ENCODE measurements at places on chromosomes 12 and 14.

DNA sequence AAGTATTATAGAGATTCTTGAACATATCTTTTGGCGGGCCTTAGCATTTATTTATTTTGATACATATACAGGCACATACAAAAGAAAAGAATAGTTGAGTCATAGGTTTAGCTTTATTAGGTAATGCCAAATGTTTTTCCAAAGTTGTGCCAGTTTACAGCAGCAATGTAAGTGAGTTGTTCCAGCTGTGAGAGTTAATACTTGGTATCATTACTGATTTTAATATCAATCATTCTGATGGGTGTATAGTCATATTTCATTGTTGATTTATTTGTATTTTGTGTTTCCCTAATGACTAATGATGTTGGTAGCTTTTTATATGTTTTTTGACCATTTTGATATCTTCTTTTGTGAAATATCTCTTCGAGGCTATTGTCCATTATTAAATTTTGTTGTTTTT, 122.4 kb downstream of the MIPOL1 start:
- no peaks in the 10 kb centered on the region for H3K36me3 ChIP-seq
- no peaks in the 10 kb centered on the region for H3K4me1 ChIP-seq
- no peak overlapping the region for H3K27ac ChIP-seq
- no peaks in the 10 kb centered on the region for H3K27me3 ChIP-seq
- DNase-seq: no peak

DNA sequence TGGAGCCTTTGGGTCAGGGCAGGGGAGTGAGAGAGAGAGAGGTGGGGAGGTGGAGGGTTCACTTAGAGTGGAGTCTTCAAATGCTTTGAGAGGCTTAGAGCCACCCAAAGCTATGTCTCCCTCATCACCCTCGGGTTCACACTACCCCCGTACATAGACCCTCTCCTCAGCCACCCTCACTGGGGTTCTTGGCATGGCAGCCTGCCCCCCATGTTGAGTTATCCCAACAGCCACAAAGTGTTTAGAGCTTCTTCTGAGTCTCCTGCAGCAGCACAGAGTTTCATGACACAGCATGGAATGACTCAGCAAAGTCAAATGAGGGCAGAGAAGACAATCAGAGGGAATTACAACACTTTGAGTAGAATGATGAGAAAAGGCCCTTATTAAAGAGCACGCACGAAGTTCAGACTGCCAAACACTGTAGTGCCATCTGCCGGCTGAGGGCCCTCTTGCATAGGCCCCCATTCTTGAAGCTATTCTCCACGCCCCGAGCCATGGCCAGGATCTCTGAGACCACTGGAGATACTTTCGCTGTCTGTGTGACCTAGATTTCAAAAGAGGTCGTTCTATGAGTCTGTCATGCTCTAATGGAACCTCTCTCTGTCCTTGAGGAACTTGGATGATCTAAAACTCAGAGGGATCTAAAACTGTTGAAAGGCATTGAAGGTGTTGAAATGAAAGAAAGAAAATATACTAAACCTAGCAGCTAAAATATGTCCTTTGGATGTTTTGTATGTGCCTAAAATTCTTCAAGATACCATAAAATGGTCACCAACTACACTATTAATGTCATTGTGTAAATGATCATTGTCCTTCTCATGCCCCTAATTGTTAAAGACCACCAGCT, 221.9 kb downstream of the PELI2 start:
- peak; percentile 12 for DNase-seq
- no peaks in the 10 kb centered on the region for H3K27me3 ChIP-seq
- no peak overlapping the region for H3K27ac ChIP-seq

DNA sequence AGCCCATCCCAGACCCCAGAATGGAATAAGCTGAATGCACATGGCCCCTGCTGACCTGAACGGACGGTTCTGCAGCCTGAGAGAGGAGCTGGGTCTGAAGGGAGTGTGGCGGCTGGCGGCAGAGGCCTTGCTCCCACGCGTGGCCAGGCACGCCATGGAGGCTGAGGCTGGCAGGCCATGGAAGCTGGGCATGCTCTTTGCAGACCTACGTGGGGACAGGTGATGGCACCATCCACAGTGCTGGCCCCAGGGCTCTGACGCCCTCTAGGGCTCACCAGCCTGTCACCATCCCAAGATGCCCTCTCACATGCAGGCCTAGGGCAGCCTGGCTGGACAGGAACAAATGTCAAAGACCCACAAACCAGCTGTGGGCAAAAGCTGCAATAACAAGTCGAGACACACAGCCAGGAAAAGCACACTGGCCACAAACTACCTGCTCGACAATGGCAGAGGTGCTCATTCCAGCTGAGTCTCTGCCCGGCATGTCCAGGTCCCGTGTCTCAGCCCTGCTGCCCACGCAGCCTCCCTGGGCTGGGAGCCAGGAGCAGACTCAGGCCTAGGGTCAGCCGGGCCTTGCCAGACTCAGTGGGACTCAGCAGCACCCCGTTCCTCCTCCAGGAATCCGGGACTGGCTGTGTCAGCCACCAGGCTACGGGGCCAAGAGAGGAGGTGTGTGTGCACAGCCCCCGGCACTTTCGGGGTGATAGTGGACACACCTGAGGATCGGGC, 19.7 kb downstream of the BTBD6 start:
- DNase-seq: no peak
- H3K36me3 ChIP-seq: no peaks in the 10 kb centered on the region
- H3K27me3 ChIP-seq: no peaks in the 10 kb centered on the region
- no peaks in the 10 kb centered on the region for H3K4me1 ChIP-seq
- no peak overlapping the region for H3K27ac ChIP-seq
- H3K4me3 ChIP-seq: no peak overlapping the region

DNA sequence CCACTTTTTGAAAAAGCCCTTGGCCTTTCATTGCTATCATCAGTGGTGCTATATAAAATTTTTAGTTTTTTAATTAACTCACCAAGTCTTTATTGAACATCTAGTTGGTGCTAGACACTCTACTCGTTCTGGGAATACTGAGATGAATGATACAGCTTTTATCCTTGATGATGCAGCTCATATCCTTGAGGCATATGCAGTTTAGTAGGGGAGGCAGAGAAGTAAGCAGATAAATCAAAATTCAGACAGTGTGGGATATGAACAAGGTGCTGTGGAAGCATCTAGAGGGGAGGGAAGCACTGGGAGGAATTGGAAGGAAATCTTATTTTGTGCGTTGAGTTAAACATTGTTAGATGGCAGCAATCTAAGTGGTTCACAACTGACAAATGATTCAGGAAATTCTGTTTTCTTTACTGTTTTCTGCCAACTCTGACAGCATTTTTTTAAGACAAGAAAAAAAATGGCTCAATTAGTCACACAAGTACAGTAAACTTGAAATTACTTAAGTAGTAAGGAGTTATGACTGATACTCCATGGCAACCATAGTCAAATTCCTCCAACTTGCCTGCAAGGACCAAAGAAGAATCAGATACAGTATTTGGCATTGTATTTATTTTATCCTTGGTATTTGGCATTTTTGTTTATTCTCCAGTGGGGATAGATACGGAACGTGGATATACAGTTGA, 119.2 kb downstream of the TMTC2 start:
- no peak overlapping the region for H3K27ac ChIP-seq
- no peaks in the 10 kb centered on the region for H3K4me1 ChIP-seq
- no peaks in the 10 kb centered on the region for H3K27me3 ChIP-seq
- no peak overlapping the region for H3K4me3 ChIP-seq
- DNase-seq: no peak

- H3K4me1 ChIP-seq: peaks cover 9% of the 10 kb centered on the region
- no peak overlapping the region for H3K4me3 ChIP-seq
- no peak overlapping the region for H3K27ac ChIP-seq
- H3K27me3 ChIP-seq: no peaks in the 10 kb centered on the region
- no peaks in the 10 kb centered on the region for H3K36me3 ChIP-seq
- no peak for DNase-seq
Measured at GRCh38 chr12:31785318-31785717, 56.5 kb upstream of the AMN1 start.

DNA sequence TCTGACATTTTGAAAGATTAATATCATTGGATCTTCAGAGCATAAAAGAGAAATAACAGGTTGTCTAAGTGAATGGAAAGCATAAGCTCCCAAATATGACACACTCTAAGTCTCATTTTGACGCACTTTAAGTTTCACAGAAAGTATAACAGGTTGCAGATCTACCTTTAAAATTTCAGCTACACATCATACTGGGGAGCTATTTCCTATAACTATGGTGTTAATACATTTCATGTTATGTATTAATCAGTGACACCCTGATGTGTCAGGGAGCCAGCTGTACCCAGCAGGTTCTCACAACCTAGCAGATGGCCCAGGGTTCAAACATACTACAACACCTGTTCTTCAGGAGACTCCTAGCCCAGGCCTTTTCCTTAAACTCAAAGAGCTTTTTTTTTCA, 31.1 kb upstream of the TMX1 start:
- no peak overlapping the region for H3K4me3 ChIP-seq
- H3K36me3 ChIP-seq: no peaks in the 10 kb centered on the region
- no peaks in the 10 kb centered on the region for H3K4me1 ChIP-seq
- no peak for DNase-seq
- no peak overlapping the region for H3K27ac ChIP-seq

- peaks cover 53% of the 10 kb centered on the region for H3K4me1 ChIP-seq
- no peaks in the 10 kb centered on the region for H3K36me3 ChIP-seq
- no peak for DNase-seq
- no peaks in the 10 kb centered on the region for H3K27me3 ChIP-seq
Measured at GRCh38 chr14:64762044-64763034, 58.1 kb downstream of the PLEKHG3 start.

DNA sequence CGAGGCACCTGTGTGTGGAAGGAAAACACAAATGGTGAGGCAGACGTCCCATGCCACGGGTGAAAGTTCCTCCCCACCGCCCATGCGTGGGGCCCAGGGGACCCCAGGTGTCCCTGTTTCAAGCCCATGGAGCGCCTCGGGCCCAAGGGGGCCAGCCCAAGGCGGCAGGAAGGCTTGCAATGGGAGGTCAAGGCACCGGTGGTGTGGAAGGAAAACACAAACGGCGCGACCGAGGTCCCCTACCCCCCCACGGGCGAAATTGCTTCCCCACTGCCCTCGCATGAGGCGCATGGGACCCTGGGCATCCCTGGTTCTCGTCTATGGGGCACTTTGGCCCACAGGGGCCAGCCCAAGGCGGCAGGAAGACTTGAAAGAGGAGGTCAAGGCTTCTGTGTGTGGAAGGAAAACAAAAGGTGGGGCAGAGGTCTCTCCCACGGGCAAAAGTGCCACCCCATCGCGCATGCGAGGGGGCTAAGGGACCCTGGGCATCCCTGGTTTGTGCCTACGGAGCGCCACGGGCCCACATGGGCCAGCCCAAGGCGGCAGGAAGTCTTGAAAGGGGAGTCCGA, 379.4 kb downstream of the ALG10 start:
- H3K4me1 ChIP-seq: no peaks in the 10 kb centered on the region
- no peak for DNase-seq
- no peak overlapping the region for H3K4me3 ChIP-seq
- H3K36me3 ChIP-seq: no peaks in the 10 kb centered on the region

DNA sequence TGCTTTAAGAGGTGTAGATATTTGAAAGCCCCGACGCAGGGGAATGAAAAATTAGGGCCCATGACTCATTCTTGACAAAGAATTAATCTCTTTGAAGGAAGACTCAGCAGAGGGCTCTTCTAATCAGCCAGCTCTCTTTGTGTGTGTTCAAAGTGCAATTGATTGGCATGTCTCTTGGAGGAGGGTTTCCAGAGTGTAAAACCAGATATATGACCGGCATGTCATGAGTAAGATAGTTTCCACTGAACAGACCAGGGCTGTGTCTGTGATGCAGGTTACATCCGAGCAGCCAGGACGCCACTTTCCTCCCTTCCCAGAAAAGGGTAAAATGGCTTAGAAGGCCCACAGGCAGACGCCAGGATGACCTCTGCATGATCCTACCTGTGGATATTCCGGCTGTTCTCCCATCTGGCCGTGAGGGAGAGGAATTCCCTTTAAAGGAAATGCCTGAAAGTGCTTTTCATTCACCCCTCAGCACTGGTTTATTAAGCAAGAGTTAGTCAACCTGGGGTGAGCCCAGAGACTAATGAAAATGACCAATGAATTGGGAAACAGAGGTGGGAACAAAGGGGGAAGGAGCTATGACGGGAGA, 7.2 kb upstream of the KRT75 start:
- H3K27ac ChIP-seq: no peak overlapping the region
- H3K4me1 ChIP-seq: no peaks in the 10 kb centered on the region
- H3K36me3 ChIP-seq: no peaks in the 10 kb centered on the region

DNA sequence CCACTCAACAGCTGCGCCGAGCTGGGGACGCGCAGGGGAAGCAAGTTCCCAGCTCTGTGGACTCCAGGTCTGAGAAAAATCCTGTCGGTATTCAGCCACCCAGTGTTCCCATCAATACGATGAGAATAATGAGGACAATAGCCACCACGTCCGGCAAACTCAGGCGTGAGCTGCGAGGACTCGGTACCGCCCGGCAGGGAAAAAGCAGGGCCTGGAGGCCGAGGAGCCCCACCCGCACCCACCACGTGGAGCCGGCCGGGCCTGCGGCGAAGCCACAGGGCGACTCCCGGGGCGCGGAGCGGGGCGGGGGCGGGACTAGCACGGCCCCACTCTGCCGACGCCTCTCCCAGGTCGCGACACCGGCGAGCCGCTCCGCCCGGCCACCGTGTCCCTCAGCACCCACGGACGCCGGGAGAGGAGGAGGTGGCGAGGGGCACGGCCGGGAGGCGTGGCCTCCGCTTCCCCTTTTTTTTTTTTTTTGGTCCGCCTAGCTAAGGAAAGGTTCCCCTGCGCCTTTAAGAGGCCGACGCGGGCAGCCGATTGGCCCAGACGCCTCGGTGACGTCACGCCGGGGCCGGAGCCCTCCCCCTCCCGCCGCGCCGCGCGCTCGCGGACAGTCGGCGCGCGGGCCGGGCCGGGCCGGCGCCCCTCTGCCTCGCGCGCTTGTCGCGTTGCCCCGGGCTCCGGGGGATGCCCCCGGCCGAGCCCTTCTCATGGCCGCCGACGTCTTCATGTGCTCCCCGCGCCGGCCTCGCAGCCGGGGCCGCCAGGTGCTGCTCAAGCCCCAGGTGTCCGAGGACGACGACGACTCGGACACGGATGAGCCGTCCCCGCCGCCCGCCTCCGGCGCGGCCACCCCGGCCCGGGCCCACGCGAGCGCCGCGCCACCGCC, at the start of gene MLXIP:
MLXIP (plus strand) TSS at position 616 of the 892 bp plus-strand sequence; CDS start at position 714, 98 bp downstream.
- H3K4me1 ChIP-seq: peaks cover 38% of the 10 kb centered on the region
- no peaks in the 10 kb centered on the region for H3K27me3 ChIP-seq
- no peaks in the 10 kb centered on the region for H3K36me3 ChIP-seq
- H3K4me3 ChIP-seq: peak within 1 kb of the TSS; percentile 73
- DNase-seq: peak; percentile 83

- H3K27me3 ChIP-seq: no peaks in the 10 kb centered on the region
- H3K36me3 ChIP-seq: no peaks in the 10 kb centered on the region
- H3K27ac ChIP-seq: no peak overlapping the region
- DNase-seq: peak; percentile 55
Measured at GRCh38 chr14:106459971-106460730, 933.8 kb downstream of the TMEM121 start.

- H3K27me3 ChIP-seq: peaks cover 5% of the 10 kb centered on the region
- H3K4me1 ChIP-seq: no peaks in the 10 kb centered on the region
- no peaks in the 10 kb centered on the region for H3K36me3 ChIP-seq
- H3K27ac ChIP-seq: no peak overlapping the region
- DNase-seq: no peak
- no peak overlapping the region for H3K4me3 ChIP-seq
Measured at GRCh38 chr14:59176765-59177164, 11.7 kb upstream of the DAAM1 start.

- H3K36me3 ChIP-seq: no peaks in the 10 kb centered on the region
- H3K4me3 ChIP-seq: no peak overlapping the region
- peak; percentile 19 for DNase-seq
- no peak overlapping the region for H3K27ac ChIP-seq
Measured at GRCh38 chr14:53295985-53296582, 143.0 kb upstream of the DDHD1 start.

- H3K36me3 ChIP-seq: peaks cover 7% of the 10 kb centered on the region
- no peak overlapping the region for H3K27ac ChIP-seq
- no peak for DNase-seq
- no peak overlapping the region for H3K4me3 ChIP-seq
- H3K4me1 ChIP-seq: peaks cover 21% of the 10 kb centered on the region
- no peaks in the 10 kb centered on the region for H3K27me3 ChIP-seq
Measured at GRCh38 chr12:102064476-102064875, 2.7 kb upstream of the WASHC3 start.
